ENCODE measurements at places on chromosomes 16 and 17.

DNA sequence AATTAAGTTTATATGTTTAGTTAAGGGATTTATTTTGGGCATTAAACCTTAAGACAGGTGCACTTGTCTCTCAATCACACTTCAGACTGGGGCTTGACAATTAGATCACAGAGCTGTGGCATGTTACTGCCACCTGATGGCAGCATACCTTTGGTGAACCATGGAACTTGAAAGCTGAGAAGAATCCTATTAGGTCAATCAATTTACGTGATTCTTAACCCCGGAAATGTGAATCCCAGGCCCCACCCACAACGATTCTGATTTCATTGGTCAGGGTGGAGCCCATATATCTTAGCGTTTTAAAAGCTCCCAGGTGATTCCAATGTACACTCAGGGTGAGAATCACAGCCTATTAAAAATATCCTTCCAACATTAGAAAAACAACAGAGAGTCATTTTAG lies 91.0 kb downstream of the GSG1L start:
- DNase-seq, result peak; percentile 38

- DNase-seq, result no peak
Measured at GRCh38 chr17:45067637-45068036, 6.5 kb downstream of the NMT1 start.

- no peak for DNase-seq
Measured at GRCh38 chr17:21194226-21194625, 19.7 kb downstream of the TMEM11 start.

GRCh38 chr16:85216522-85217375 lies 104.5 kb upstream of the CIBAR2 start:
- no peak for DNase-seq

- no peak for DNase-seq
Measured at GRCh38 chr17:38908676-38909181, 16.7 kb upstream of the LASP1NB start.

- DNase-seq, result no peak
Measured at GRCh38 chr17:73594025-73594424, 50.2 kb downstream of the SDK2 start.
